ENCODE measurements at places on chromosomes 1 and 21. TPM values are rescaled to one million over a fixed set of nuclear protein-coding genes. Genes with fewer than 3 reads are reported as not detected.

The KIAA0040 gene
- total RNA-seq = 33.4 TPM

The SYT14 gene
- total RNA-seq = not detected

GRCh38 chr1:87795615-87796337, 467.1 kb downstream of the LMO4 start:
- H3K4me3 ChIP-seq = no peak overlapping the region
- H3K4me1 ChIP-seq = no peaks in the 10 kb centered on the region
- no peak overlapping the region for H3K27ac ChIP-seq
- DNase-seq = no peak
- no peaks in the 10 kb centered on the region for H3K36me3 ChIP-seq

- peaks cover 67% of the 10 kb centered on the region for H3K4me1 ChIP-seq
- H3K27me3 ChIP-seq = no peaks in the 10 kb centered on the region
These were observed 2.3 kb downstream of the CD53 start for GRCh38 chr1:110875216-110875731.

DNA sequence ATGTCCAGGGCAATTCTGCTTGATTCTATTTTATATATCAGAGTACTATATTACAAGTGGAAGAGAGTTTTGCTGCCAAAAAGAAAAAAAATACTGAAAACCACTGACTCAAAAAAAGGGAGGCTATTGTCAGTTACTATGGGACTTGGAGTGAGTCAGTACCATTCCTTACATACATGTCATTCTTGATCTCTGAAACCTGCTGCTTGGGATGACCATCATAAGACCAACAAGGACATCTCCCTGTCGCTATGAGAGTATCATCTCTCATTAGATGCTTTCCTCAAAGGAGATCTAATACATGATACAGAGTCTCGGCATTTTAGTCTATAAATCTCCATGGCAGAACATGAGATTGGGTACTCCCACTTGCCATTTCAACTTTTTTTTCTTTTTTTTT, 11.8 kb upstream of the INPP5B start:
- DNase-seq = no peak
- no peak overlapping the region for H3K4me3 ChIP-seq
- H3K27ac ChIP-seq = no peak overlapping the region
- no peaks in the 10 kb centered on the region for H3K27me3 ChIP-seq
- H3K4me1 ChIP-seq = no peaks in the 10 kb centered on the region
- H3K36me3 ChIP-seq = peaks cover 5% of the 10 kb centered on the region

Data from activated T-cell treated with anti-CD3 and anti-CD28 coated beads, Interleukin-2, amount 50 U/mL, for 72 hours (primary cell).